ENCODE measurements at places on chromosomes 2 and 18. TPM values are rescaled to one million over a fixed set of nuclear protein-coding genes. Genes with fewer than 3 reads are reported as not detected.

DNA sequence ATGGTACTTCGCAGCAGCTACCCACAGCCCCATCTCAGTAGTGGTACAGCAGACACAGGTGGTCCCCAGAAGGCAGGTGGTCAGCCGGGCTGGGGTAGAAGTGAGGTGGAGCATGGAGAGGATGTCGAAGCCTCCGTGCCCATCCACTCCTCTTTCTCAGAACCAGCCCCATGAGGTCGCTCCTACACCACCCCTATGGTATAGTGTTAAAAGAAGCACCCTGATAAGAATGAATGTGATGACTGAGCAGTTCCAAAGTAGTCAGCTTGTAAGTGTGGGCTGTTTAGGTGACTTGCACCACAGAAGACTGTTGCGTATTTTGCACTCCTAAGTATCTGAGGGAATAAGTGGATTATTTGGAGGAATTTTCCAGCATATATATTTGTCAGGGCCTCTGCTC is 111.3 kb downstream of the WDSUB1 start:
- no peak for DNase-seq

GRCh38 chr2:18430996-18431748 is 129.3 kb downstream of the RDH14 start:
- no peak for DNase-seq

GRCh38 chr2:22826703-22827102 is 558.3 kb upstream of the KLHL29 start:
- DNase-seq: no peak

- DNase-seq: no peak
Measured at GRCh38 chr18:26225915-26226228, 373 bp upstream of the TAF4B start.

DNA sequence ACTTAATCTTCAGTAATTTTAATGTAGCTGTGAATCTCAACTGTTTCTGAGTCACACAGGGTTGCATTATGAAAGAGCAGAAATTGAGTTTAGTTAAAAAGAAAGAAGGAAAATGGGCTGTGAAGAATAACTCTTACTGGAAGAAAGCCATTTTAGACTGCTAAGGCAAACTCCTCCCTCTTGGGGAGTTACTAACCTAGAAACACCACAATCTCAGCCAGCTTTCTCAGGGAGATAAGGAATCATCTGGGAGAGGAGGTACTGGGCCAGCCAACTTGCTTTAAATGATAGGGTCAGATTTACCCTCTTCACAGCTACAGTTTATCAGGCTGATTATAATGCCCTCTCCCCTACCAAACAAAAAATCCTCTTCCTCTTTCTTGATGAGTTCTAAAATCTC is 119.5 kb downstream of the CCDC148 start:
- no peak for DNase-seq

- no peak for DNase-seq
Measured at GRCh38 chr18:40868110-40868858, 1086.8 kb upstream of the PIK3C3 start.

- DNase-seq: no peak
Measured at GRCh38 chr2:97675430-97676113, 6.1 kb downstream of the C2orf92 start.

- DNase-seq: no peak
Measured at GRCh38 chr2:96758987-96759386, 1.7 kb upstream of the CNNM4 start.

ERFE gene
- not detected for total RNA-seq

C2orf80 gene
- not detected for total RNA-seq

NDUFB3 gene
- total RNA-seq: 162 TPM

KIF3C gene
- total RNA-seq: 3.0 TPM

TUBB8B gene
- not detected for total RNA-seq

TSPYL6 gene
- total RNA-seq: not detected

NEB gene
- 0.22 TPM for total RNA-seq
